ENCODE measurements at places on chromosomes 13 and 19. TPM values are rescaled to one million over a fixed set of nuclear protein-coding genes. Genes with fewer than 3 reads are reported as not detected.

- DNase-seq = no peak
Observed at GRCh38 chr13:109782066-109782822, 4.1 kb downstream of the IRS2 start.

Gene ZNF829
- 7.2 TPM for total RNA-seq

DNA sequence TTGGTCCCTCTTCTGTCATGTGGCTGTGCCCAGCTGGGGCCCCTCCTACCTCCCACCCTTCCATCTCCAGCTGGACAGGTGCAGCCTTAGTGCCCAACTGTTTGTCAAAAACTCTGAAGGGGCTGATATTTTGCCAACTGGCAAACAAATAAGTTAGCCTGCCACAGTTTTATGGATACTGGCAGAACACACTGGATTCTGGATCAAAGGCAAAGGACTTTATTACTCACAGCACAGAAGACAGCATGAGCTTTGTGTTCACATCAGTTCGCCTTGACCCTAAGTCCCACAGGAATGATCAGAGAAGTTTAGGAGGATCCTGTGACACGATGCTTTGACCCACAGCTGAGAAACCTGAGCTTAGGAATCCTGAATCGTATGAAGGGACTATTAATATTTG, 16.4 kb downstream of the KLK2 start:
- DNase-seq = no peak

- no peak for DNase-seq
Observed at GRCh38 chr13:112760435-112760834, 70.6 kb downstream of the ATP11A start.

DNA sequence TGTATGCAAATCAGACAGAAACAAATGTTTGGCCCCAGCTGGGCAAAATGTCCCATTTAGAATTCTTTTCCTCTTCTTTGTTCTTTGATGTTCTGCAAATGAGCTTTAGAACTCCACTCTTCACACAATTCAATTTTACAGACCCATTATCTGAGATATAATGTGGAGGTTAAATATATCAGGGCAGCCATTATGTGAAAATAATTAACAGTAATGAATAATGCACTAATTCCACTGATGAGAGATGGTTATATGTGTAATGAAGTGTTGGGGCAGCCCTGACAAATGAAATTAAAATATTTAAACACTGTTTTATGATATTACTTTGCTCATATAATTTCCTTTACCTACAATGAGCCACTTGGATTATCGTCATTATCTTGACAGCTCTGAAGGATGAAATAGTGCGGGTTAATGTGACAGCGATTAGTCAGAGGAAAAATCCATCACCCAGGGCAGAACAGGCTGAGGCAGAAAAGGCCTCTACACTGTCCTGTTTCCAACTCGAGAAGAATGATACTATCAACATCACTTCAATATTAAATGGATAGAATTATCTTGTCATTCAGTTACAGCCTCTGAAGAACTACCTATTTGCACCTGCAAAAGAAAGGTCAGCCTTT, 321.1 kb downstream of the RBM26 start:
- DNase-seq = no peak

DNA sequence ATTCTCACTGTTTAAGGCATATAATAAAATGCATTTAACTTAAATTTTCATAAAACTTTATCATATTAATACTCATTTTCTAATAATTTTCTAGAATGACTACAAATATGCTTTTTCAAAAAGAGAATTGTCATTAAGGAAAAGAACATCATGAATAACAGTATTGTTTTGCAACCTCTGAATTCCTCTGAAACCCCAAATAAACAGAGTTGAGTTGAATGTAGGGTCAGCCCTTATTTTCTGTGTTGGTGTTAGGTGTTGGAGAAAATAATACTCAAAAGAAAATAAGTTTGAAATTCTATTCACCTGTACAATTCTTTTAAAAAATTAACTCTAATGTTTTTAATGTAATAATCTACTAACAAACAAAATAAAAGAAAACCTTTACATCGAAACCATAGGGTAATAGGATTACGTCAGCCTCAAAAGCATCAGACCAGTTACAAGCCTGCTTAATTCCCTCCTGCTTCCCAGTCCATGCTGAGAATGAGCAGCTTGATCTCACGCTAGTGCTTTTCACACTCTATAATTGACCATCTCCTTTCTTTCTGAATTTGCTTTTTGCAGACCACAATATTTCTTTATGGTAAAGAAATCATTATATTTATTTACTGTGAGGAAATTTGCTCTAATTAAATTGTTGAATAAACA, 160.9 kb downstream of the PCDH9 start:
- DNase-seq = no peak

GRCh38 chr19:35727956-35728706, 10.3 kb downstream of the KMT2B start:
- no peak for DNase-seq

- DNase-seq = no peak
Observed at GRCh38 chr13:71864986-71865873, 1.8 kb downstream of the DACH1 start.

Gene LHB
- total RNA-seq = 0.39 TPM

Gene IGFL3
- not detected for total RNA-seq

DNA sequence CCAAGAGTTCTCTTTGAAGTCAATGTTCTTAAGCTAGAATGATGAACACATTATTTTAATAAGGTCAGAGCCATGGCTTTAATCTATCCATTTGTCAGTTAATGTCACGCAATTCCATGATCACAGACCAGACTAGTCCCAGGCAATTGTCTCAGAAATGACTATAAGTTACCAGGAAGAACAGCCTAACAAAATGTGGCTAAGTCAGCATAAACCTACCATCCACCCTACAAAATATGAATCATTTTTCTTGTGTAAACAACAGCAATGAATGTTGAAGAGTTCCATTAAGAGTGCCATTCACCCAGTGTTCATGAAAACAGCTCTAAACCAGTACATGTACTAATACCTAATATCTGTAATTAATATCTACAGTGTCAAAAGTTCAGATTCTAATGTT, 127.5 kb downstream of the KCTD12 start:
- no peak for DNase-seq

Gene CACNA1A
- total RNA-seq = 0.51 TPM

- DNase-seq = no peak
Observed at GRCh38 chr13:51772781-51773180, 31.2 kb downstream of the DHRS12 start.

Gene MIA
- total RNA-seq = 2.2 TPM

DNA sequence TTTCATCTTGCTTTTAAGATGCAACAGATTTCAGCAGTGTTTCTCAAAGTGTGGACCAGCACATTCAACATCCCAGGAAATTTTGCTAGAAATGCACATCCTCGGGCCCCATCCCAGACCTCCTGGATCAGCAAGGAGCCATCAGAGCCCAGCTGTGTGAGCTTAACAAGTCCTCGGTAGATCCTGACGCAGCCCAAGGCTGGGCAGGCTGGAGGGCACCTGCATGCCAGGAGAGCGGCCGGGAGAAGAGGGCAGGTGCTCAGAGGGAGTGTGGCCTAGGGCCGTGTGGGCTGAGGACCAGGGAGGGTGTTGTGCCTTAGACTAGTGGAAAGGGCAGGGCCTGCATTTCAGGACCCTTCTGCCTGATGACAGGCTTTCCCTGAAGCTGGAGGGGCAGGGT, 2.2 kb upstream of the MCF2L start:
- DNase-seq = no peak

GRCh38 chr19:17026706-17027534, at the start of gene CPAMD8:
CPAMD8 (minus strand) TSS chr19:17026810; CDS start chr19:17026642, 168 bp downstream.
- no peak for DNase-seq

- no peak for DNase-seq
Observed at GRCh38 chr19:19459073-19459472, 53.6 kb downstream of the GATAD2A start.

- no peak for DNase-seq
Observed at GRCh38 chr13:51000571-51001260, 91.1 kb downstream of the RNASEH2B start.

Gene CACNG7
- 7.7 TPM for total RNA-seq
